K562 (cell line): ENCODE measurements at places on chromosomes 11 and 22. TPM values are rescaled to one million over a fixed set of nuclear protein-coding genes. Genes with fewer than 3 reads are reported as not detected.

GRCh38 chr11:105229257-105229656, 89.7 kb upstream of the CARD18 start:
- no peak for DNase-seq

GRCh38 chr11:121298774-121299173, 6.2 kb downstream of the SC5D start:
- DNase-seq = no peak

DNA sequence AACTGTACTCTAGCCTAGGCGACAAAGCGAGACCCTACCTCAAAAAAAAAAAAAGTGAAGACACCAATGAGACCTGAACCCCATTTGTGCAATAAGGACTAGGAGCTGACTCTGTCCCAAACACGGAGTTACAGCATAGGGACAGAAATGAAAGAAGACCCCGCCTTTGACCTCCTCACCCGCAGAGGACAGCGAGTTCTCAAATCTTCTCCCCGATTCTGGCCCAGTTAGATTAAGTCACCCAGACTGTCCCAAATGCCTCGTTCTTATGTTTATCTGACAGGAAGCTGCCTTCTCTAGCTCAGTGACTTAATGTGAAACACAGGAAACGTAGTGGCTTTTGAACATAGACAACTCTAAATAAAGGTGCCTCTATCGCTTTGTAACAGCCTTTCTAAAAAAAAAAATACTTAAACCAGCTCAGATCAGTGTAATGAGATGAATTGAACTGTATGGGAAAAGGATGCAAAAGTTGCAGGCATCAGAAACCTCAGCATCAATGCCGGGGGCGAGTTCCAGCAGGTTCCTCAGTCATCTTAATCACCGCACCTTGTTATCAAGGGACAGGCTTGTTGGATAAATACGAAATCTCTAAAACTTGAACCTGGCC, 10.6 kb downstream of the MYH9 start:
- peak; percentile 33 for DNase-seq

Gene RAG2
- 0.89 TPM in 1 of 2 replicates, not detected in the other for polyA plus RNA-seq

Gene USP35
- polyA plus RNA-seq = 3.6 and 4.0 TPM in 2 replicates

- DNase-seq = no peak
Measured at GRCh38 chr22:25837288-25837900, 95.4 kb downstream of the MYO18B start.

DNA sequence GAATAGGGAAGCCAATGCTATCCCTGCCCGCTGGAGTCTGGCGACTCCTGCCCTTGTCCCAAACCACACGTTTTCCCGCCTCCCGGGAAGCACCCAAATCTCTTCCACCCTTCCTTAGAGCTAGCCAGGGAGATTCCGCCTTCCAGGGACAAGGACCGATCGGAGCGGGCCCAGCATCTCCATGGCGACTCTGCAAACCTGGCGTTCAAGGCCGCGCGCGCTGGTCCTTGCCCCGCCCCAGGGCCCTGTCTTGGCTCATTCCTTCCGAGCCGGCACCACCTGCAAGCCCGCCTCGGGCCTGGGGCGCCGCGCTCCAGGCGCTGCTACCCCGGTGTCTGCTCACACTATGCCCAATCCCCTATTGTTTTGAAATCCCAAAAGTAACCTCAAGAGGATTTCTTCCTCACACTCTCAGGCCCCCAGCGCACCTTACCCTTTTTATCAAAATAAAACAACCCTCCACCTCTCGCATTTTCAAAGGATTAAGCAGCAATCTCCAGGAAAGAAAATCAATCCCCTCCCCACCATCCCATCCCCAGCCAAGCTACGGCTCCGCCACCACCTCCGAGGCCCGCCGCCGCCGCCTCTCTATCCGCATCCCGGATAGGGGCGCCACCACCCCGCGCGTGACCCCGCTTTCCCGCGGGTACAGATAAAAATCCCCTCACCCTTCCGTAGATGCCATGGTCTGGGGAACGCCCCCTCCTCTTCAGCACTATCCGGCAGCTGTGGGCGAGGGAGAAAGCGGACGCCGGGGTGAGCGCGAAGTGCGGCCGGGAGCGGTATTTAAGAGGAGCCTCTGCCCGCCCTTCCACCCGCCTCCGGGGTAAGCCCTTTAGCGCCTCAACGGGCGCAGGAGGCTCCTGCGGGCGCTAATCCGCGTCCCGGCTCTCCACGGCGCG, 825 bp downstream of the SLC1A2 start:
- DNase-seq = no peak

DNA sequence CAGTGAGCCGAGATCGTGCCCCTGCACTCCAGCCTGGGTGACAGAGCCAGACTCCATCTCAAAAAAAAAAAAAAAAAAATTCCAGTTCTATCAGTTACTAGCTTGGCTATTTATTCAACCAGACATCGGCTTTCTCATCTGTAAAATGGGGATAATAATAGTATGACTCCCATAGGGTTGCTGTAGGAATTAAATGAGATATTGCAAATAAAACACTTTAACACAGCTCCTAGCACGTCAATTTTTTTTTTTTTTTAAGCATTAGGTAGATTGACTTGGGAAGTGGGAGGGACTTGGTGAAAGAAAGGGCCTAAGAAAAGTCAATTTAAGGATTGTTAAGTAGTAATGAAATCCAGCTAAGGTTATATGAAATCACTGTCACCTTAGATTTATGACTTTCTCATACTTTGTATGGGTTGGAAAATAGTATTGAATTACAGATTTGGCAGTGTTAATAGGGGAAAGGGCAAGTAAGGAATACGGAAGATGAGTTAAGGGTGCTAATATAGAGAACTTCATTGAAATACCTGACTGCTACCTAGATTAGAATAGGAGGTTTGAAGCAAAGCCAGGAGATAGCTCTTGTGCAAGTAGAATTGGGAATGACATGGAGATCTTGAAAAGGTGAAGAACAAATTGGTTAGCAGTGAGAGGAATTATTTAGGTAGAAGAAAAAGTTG, 28.8 kb downstream of the BIRC2 start:
- no peak for DNase-seq
